T-helper 1 cell (primary cell): ENCODE measurements at places on chromosomes 3 and 15.

GRCh38 chr3:129822679-129823078 is 70.8 kb downstream of the TMCC1 start:
- DNase-seq = no peak

DNA sequence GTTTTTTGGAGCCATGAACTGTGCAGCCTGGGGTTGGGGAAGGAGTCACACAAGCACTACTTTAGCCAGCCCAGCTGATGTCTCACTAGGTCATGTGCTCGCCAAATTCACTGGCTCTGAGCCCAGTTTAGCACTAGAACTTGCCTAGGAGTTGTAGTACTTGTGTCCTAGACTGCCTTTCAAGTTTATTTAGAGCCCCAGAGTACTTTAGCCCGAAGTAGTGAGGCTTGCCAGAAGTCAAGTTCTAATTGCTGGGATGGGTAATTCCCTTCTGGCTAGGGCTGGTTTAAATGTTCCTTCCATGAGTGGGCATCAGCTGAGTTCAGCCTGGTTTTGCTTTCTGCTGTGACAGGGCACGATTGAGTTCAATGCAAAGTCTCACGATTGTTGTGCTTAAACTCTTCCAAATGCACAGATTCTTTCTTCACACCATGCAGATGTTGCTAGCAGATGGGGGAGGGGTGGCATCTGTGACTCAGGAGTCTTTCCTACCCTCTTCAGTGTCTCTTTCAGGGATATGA is 228.2 kb upstream of the ZPLD1 start:
- DNase-seq = no peak

GRCh38 chr3:28207000-28207733 is 34.3 kb upstream of the CMC1 start:
- DNase-seq = no peak

GRCh38 chr15:63421433-63421832 is 39.8 kb upstream of the CA12 start:
- DNase-seq = no peak

DNA sequence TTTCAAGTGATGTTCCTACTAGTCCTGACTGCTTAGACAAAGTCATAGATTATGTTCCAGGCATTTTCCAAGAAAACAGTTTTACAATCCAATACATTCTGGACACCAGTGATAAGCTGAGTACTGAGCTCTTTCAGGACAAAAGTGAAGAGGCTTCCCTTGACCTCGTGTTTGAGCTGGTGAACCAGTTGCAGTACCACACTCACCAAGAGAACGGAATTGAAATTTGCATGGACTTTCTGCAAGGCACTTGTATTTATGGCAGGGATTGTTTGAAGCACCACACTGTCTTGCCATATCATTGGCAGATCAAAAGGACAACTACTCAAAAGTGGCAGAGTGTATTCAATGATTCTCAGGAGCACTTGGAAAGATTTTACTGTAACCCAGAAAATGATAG is 3.8 kb downstream of the TIPARP start:
- no peak for DNase-seq

- DNase-seq = no peak
Measured at GRCh38 chr15:57406062-57406772, 29.9 kb downstream of the CGNL1 start.

DNA sequence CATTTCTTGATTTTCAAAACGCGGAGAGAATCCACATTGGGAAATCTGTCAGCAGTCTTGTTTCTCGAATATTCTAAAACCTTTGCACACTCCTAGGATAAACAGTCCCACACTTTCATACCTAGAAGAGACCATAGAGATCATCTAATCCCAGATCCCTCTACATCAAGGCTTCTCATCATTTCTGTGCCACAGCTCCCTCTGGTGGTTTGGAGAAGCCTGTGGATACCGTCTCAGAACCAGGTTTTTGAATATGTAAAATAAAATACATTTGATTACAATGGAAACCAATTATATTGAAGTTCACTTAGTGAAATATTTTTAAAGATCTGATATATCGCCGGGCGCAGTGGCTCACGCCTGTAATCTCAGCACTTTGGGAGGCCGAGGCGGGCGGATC is 211.9 kb upstream of the GOLGA6L4 start:
- no peak for DNase-seq

GRCh38 chr3:17640466-17640865 is 102.0 kb downstream of the TBC1D5 start:
- no peak for DNase-seq

DNA sequence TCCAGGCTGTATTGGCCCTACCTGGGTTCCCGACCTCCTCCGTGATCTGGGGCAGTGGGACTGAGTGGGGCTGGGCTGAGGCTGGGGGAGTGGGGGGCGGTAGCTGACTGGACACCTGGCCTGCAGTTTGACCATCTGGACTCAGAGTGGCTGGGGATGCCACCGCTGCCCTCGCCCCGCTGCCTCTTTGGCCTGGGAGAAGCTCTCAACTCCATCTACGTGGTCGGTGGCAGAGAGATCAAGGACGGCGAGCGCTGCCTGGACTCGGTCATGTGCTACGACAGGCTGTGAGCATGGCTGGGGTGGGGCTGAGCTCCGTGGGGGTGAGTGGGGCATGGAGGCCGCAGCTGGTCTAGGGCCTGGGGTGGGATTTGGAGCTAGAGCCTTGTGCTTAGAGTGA is 2.7 kb downstream of the KLHL40 start:
- no peak for DNase-seq

DNA sequence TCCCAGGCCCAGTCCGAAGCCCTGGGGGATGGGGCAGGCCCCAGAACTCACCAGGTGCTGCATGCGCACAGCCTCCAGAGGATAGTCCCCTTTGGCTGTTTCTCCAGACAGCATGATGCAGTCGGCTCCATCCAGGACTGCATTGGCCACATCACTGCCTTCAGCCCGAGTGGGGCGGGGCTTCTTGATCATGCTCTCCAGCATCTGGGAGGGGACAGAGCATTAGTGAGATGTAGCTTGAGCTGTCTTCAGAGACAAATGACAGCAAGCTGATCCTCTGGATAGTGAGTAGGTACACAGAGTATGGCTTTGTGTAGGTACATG is 9.1 kb upstream of the GRAMD2A start:
- no peak for DNase-seq

- DNase-seq = no peak
Measured at GRCh38 chr3:187975561-187976364, 178.2 kb upstream of the LPP start.

DNA sequence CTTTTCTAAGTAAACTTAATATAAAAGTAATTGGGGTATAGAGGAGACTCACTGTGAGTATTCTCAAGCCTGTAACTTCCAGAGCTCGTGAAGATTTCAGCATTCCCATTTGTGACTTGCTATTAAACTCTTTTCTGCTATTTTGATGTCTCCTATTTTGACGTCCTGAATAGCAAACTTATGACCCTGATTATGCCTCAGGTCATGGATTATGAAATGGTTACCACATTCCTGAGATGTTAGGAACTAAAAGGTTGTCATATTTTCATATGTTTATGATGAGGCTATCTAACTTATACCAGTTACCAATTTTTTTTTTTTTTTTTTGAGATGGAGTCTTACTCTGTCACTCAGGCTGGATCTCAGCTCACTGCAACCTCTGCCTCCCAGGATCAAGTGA is 105.5 kb downstream of the ATG7 start:
- DNase-seq = no peak
